NCI-H2081 (cell line): ENCODE measurements at places on chromosomes 16 and 17.

DNA sequence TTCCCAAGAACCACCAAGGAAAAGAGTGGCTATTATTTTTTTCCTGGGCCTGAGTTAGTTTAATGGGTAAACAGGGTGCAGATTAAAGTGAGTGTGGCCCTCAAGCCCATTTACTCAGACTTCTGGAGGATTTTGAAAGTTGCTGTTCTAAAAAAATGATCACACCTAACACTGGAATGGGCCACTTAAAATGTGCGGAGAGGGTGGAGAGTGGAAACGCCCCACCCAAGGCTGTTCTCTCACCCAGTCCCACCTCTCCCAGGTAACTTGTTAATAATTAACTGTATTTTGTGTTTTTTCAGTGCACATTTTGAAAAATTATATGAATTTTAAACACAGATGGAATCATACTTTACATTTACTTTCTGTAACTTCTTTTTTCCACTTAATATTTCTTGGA is 5.4 kb downstream of the HIRIP3 start:
- no peak for DNase-seq

DNA sequence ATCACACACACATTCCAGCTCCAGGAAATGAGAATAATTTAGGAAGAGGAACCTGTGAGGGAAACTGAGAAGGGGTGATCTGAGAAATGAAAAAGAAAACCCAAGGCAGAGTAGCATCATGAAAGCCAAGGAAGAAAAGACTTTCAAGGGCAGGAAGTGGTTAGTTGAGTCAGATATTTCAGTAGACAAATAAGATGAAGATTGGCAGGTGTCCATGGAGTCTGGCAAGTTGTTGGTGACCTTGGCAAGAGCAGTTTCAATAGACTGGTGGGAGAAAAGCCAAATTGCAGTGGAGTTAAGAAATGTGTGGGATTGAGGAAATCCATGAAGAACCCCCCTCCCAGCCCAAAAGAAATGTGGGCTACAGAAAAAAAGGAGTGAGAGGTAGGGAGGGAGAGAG is 10.7 kb downstream of the GNAO1 start:
- DNase-seq, result no peak

DNA sequence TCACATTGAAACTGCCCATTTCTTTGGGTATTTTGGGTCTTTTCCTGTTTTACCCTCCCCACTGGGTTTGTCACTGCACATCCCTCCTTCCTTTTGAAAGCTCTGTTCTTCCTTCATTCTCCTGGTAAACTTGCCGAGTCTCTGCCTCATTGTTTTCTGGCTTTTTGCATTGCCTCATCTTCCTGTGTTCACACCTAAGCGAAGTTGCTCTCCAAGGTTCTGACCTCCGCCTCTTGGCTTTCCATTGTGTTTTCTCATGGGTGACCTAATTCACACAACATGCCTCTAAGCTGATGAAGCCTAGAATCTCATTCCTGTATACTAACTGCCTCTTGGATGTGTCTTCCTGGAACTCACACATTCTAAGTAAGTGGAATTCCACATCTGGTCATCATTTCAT is 1096.1 kb upstream of the EEF2KMT start:
- DNase-seq, result no peak

GRCh38 chr16:27313422-27314160 is at the start of gene IL4R:
IL4R (plus strand) TSS chr16:27313974; CDS start chr16:27340204, 26,230 bp downstream.
- no peak for DNase-seq

GRCh38 chr17:40362696-40363110 is 1.8 kb downstream of the GJD3 start:
- peak; percentile 59 for DNase-seq

GRCh38 chr17:57858838-57859237 is 9.0 kb upstream of the MRPS23 start:
- DNase-seq, result no peak

- no peak for DNase-seq
Observed at GRCh38 chr16:83389751-83390150, 418.0 kb upstream of the HSBP1 start.

DNA sequence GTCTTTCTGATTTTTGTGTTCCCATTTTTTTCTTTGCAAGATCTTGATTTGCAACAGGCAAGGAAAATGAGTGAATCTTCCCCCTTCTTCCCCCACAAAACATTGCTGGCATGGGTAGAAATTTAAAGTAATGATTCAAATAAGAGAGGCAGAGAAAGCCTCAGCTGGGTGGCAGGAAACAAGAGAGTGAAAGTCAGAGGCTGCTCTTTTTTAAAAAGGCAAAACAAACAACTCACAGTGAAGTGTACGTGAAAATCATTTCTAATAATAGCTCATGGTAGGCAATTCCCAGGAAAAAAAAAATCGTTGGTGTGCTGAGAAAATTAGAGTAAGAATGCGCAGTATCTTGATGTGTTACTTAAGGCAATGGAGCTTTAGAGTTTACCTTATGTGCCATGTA is 229.5 kb downstream of the FTO start:
- DNase-seq, result no peak
